Mucosa of gallbladder (tissue), 1 donor: ENCODE measurements at places on chromosomes 3 and 15. TPM values are rescaled to one million over a fixed set of nuclear protein-coding genes. Genes with fewer than 3 reads are reported as not detected.

GUCA1C gene
- not detected for total RNA-seq

SHF gene
- total RNA-seq = 10.4 TPM

NSMCE3 gene
- total RNA-seq = 7.4 TPM

ACKR4 gene
- 4.2 TPM for total RNA-seq

CCDC174 gene
- total RNA-seq = 19.7 TPM
